Effector CD4-positive, alpha-beta T cell (primary cell): ENCODE measurements at places on chromosomes 16 and 17.

- no peak for DNase-seq
These were observed 40.5 kb downstream of the USP7 start for GRCh38 chr16:8923199-8923598.

GRCh38 chr17:7466318-7466638 is 13.2 kb downstream of the ZBTB4 start:
- DNase-seq: no peak

- peak; percentile 23 for DNase-seq
These were observed 96.1 kb upstream of the CDH5 start for GRCh38 chr16:66270333-66270927.

DNA sequence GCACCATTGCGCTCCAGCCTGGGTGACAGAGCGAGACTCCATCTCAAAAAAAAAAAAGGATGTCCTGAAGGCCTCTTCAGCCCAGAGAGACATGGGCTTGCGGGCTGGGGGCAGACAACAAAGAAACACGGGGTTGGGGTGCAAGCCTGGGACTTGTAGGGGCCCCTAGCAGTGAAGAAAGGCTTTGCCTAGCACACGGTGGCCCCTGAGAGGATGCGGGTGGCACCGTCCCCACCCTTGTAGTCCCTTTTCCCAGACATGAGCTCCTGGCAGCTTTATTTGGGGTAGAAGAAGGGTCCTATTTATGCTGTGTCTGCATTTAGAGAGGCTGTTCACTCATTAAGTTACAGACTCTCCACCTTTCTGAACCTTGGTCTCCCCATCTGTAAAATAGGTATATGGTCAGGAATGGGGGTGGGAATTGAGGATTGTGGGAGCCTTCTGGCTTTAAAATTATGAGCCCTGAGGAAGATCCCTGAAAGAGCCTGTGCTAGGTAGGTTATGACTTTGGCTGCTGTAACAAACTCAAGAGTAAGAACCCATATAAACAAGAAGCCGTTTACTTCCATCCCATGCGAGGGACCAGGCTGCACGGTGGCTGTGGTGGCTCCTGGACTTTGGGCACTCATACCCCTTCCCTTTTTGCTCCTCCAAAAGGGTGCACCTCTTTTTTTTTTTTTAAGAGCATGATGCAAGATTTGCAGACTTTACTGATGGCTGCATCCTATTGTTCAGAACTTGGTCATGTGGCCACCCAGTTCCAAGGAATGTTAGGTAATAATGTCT is 20.6 kb upstream of the ADGRG1 start:
- DNase-seq: no peak

DNA sequence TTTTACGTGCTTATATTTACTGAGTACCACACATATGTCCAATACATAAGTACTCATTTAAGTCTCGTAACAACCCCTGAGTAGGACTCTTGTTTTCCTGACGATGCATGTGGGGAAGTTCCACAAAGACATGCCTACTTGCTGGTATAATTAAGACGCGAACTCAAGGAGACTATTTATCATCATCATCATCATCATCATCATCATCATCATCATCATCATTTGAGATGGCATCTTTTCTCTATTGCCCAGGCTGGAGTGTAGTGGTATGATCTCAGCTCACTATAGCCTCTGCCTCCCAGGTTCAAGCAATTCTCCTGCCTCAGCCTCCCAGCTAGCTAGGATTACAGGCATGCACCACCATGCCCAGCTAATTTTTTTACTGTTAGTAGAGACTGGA is 809.9 kb upstream of the EEF2KMT start:
- DNase-seq: no peak

DNA sequence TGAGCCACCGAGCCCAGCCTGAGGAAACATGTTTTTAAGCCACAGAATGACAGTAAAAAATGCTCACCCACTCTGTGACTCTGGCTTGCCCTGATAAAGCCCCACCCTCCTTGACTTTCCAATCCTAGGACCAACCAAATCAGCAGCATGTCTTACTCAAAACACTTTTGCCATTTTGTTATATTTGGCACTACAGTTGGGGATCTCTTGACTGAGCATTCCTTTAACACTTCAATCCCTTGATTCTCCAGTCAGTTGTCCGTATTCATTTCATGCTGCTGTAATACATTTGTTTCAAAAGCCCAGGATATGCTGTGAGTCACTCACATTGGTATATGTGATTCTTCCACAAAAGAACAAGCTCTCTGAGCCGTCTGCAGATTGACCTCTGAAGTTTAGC is 8.2 kb downstream of the MYH3 start:
- DNase-seq: no peak

- no peak for DNase-seq
These were observed 49.3 kb downstream of the NXN start for GRCh38 chr17:930258-930657.

GRCh38 chr17:61947367-61948078 is 19.7 kb upstream of the INTS2 start:
- DNase-seq: no peak
